HS-27A (cell line): ENCODE measurements at places on chromosomes 1 and 21.

- DNase-seq = no peak
Observed at GRCh38 chr1:44225761-44226160, 12.5 kb downstream of the DMAP1 start.

- DNase-seq = no peak
Observed at GRCh38 chr1:6580593-6581409, 1.0 kb downstream of the ZBTB48 start.

DNA sequence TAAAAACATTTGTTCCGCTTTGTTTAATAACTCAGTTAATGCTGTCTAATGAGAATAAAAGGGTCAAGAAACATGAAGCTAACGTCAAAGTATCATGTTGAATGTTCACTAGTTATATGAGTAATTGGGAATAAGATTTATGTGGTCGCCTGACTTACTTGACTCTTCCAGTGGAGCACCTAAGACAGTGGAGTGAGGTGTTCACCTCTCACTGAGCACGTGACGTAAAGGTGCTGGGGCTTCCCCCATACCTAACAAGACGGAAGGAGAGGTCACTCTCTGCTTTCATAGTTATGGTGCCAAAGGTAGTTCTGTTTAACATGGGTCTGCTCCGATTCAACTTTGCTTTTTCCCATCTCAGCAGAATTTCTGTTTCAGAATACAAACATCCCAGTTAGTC, 686 bp downstream of the KMO start:
- no peak for DNase-seq

DNA sequence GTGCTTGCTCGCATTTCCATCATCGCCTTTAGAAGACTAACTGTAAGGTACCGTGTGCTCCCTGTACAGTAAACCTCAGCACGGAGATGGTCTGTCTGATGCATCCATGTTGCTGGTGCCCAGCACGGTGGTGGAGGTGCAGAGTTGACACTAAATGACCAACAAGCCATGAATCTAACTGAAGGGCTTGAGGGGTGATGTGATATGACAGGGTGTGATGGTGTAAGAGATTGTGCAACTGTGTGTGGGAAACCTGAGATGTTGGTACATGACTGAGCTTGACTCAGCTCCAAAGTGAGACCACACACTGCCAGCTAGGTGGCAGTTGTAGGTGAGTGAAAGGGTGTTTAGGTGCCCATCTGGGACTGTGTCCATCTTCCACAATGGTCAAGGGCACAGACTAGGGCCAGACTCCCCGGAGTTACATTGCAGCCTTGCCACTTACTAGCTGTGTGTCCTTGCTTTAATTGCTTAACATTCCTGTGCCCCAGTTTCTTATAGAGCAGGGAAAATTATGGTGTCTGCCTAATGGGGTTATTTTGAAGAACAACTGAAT, 21.4 kb downstream of the SLC2A1 start:
- no peak for DNase-seq

DNA sequence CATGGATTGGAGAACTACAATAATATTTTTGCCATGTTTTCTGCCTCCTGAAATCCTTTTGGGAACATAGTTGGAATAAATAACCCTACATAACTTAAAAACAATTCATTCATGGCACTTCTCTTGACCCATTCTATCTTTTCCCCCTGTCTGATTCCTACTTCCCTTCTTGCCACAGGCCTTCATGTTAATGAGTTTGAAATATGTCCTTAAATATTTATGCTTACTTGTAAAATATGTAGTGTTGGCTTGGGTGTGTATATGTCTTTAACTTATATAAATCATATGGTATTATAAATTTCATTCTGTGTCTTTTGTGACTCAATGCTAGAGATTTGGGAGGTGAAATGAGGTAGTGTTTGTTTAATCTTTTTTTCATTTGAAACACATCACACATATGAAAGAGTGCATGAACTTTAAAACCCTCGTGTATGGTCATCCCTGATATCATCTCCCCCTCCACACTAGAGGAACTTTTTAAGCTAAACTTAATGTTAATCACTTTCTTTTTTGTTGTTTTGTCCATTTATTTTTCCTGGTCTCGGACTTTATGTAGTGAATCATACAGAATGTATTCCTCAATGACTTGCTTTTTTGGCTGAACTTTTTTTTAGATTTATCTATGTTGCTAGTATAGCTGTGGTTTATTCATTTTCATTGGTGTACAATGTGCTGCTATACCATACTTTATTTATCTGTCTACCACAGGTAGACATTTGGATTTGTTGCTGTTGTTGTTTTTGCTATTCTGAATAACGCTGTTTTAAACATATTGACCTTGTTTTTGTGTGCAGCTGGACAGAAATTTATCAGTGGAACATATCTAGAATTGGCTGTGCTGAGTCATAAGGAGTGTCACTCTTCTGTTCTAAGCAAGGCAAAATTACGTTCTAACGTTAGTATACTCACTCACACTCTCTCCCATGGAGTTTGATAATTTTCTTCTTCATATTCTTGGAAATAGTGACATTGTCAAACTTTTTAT, 441.6 kb downstream of the PLPP3 start:
- peak; percentile 40 for DNase-seq

GRCh38 chr21:34344584-34344983, 19.2 kb upstream of the KCNE2 start:
- DNase-seq = no peak

DNA sequence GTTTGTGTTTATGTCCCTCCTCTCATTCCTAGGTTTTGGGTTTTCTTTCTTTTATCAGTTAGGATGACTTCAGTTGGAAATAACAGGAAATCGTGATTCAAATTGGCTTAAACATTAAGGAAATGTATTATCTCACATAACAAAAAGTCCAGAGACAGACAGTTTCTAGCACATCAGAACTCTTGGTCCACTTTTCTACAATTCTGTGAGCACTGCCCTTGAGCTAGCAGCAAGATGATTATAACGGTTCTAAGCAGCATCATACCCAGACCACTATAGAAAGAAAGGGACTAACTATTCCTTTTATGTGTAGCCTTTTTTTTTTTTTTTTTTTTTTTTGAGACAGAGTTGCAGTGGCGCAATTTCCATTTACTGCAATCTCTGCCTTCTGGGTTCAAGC, 18.9 kb downstream of the FCGR2B start:
- no peak for DNase-seq

DNA sequence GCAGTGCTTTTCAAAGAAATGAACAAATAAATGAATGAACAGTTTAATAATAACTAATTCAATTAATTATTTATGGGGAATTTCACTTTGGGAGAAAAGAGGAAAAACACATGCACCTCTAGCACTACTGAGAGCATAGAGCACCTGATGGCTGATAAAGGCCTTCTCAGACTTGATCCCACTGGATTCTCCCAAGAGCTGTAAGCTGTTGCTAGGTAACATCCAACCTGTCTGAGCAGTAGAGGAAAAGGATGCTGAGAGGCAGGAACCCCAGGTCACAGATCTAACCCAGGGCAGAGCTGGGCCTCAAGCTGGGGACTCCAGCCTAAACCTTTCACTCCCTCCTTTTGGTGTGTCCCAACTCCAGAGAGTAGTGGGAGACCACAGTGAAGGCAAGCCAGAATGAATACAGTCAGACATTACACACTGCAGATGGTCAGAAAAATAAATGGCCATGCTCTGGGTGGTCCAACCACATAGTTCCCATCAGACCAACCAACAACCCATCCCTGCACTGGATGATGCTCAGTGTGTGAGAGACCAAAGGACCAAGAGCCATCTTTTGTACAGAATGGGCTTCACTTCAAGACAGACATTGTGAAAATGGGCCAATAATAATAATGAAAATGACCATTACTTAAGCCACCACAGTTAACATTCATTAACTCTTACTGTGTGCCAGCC, 15.4 kb downstream of the TRABD2B start:
- DNase-seq = no peak

GRCh38 chr1:164470996-164471395, 88.0 kb upstream of the PBX1 start:
- DNase-seq = no peak

DNA sequence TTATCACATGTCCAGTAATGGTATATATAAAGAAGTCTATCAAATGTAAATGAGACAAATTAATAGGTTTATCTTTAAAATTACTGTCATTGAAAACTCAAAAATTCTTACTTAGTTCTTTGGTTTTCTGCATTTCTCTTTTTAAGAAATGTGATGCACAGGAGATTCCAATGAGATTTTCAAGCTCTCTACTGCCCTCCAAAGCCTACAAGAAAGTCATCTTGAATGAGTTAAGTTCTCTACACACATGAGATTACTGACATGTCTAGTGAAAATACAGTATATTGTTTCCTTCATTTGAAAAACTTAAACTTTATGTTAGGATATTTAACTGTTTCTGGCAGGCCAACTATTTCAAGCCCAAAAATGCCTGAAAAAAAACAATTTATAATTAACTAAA, 68.8 kb downstream of the ITGB3BP start:
- no peak for DNase-seq

DNA sequence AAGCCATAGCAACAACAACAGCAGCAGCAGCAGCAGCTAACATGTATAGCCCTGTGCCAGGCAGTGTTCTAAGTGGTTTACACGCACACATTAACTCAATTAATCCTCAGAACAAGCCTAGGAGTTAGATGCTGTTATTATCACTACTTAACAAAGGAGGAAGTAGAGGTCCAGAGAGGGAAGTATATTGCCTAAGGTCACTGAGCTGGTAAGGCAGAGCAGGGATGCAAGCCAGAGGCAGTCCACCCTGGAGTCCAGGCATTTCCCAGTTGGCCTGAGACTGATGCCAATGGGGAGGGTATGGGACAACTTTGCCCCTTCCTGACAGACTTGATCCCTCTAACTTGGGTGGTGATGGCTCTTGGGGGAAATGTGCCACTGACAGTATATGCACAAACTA, 6.8 kb downstream of the CDC14A start:
- DNase-seq = no peak

DNA sequence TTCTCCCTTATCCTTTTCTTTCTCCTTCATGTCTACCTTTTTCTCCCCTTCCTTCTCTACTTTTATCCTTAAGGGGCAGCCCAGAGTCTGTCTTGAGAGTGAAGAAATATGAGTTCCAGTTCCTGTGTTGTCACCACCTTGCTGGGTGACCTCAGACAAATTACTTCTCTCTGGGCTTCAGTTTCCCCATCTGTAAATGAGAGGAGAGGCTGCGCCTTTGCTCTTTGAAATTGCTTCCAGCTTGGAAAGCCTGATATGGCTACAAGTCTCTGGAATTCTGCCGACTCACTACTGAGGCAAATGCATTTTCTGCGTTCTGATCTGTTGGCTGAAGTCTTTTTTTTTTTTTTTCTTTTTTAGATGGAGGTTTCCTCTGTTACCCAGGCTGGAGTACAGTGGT, 119.2 kb downstream of the SYF2 start:
- DNase-seq = no peak

- DNase-seq = no peak
Observed at GRCh38 chr1:7290971-7291970, 479.8 kb upstream of the VAMP3 start.

GRCh38 chr1:110430366-110430765, 20.6 kb upstream of the PROK1 start:
- DNase-seq = no peak

DNA sequence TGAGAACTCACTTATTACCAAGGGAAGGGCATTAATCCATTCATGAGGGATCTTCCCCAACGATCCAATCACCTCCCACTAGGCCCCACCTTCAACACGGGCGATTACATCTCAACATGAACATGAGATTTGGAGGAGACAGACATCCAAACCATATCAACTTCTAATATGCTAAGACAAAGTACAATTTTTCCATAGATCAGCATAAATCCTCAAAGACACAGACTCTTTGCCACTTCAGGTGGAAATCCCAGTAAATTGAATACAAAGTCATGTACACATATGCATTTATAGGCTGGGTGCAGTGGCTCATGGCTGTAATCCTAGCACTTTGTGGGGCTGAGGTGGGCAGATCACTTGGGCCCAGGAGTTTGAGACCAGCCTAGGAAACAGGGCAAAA, 18.8 kb upstream of the CXADR start:
- DNase-seq = no peak

- DNase-seq = no peak
Observed at GRCh38 chr1:28078262-28078661, 10.1 kb downstream of the EYA3 start.

- DNase-seq = no peak
Observed at GRCh38 chr1:113517983-113518382, 127.7 kb downstream of the MAGI3 start.

DNA sequence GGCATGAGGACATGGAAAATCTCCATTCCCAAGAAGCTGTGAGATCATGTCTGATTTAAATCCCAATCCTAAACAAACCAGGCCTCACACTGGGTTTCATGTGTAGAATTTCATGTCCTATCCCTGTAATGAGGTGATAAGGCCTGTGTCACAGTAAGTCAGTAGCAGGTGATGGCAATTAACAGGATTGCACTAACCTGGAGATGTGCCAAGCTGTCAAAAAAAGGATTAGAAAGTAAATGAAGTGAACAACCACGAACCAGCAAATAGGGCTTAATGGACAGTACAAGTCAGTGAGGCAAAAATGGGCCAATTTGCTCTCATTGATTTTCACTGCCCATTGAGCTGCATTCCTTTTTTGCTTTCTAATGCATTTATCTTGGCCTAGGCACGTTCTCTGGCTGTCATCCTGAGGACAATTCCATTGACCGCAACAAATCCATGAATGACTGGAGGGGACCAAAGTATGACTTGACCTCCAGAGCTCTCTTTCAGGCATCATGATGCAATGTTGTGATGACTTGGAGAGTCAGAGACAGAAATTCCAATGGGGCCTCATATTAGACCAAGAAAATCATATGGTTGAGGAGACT, 673.6 kb upstream of the ADGRL2 start:
- DNase-seq = no peak

DNA sequence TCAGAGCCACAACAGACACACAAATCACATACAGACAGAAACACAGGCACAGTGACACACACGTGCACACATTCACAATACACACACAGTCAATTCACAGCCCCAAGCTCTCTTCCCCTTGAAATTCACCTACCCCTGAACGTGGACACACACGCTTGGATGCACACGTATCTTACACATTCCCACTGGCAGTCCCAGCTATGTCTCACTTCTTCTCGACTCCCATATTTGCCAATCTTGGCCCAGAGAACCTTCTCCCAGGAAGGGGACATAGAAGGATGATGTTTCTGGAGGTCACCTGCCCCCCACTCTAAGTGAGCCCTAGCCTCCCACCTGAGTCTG, 1.6 kb downstream of the CRYBG2 start:
- no peak for DNase-seq

GRCh38 chr1:224785040-224785328, 144.5 kb upstream of the DNAH14 start:
- DNase-seq = no peak

GRCh38 chr1:231139659-231140654, 21.9 kb upstream of the TRIM67 start:
- peak; percentile 92 for DNase-seq

- DNase-seq = no peak
Observed at GRCh38 chr1:39370602-39371001, 120.8 kb upstream of the BMP8A start.

GRCh38 chr1:155130272-155131006, 2.8 kb downstream of the EFNA1 start:
- DNase-seq = no peak
